C1 segment of cervical spinal cord (tissue), 14 donors: ENCODE measurements at places on chromosomes 7 and 10.

DNA sequence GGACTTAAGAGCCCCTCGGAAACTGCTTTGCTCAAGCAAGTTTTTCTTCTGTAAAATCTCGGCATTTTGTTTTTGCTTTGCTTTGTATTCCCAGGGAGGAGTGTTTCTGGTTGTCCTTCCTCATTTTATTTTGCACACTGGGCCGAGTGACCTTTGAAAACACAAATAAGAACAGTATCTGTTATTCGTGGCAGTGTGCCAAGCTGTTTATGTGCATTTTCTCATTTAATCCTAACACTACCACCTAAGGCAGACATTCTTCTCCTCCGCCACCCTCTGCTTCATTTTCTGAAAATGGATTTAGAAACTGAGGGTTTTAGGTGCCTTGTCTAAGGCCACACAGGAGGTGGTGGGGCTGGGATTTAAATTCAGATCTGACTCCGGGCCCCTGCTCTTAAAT is 218.5 kb downstream of the TCF7L2 start:
- no peak for DNase-seq

DNA sequence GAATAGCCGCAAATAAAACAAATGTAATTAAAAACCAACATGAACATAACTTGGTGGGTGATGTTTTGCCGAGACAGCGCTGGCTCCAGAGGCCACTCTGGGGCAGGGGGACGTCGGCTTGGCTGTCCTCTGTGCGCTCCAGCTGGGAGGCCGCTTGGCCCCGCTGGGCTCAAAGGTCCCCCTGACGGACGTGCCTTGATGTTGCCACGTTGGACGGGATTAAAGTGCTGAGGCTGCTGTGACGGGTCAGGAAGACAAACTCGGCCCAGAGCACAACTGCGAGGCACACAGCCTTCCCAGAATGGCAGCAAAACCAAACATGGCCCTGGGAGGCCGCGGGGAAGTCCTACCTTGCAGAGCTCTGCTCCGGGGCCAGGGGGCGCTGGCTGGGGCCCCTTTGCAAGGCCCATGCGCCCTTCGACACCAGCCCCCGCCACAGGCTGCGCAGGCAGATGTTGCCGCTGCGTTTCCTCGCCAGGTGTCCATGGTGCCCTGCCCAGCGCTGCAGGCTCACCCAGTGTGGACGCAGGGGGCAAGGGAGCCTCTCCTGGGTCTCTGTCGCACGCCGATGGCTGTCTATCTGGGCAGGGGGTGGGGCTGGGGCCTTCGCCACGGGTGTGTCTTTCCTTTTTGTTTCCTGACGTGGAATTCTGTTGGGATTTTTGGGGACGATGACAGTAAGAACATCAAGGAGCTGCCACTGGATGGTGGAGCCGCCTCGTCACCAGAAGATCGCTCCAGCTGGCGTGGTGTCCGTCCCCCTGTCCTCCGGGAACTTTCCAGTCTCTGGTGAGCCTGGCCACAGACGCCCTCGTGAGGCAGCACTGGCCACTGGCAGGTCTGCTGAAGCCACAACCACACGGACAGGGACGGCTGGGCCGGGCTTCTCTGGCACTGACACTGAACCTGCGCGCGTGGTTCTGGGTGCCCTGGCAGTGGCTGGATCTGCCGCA is 99.6 kb upstream of the DIP2C start:
- peak; percentile 65 for DNase-seq

- DNase-seq, result no peak
Observed at GRCh38 chr7:132394283-132395198, 181.7 kb downstream of the PLXNA4 start.

DNA sequence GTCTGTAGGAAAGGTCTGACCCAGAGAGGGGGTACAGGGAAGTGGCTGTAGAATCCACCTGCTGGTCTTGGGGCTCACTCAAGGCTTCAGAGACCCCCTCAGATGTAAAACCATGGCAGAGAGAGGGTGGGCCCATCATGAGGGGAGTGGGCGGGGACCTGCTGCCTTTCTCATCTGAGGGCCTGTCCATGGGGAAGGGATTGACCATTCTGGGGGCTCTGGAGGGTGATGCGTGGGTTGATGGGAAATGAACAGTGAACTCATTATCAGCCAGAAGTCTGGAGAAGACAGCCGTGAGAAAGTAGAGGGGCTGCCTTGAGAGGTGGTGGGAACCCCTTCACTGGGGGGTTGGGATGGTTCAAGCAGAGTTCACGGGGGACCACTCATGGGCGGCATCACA is 66.8 kb downstream of the MINDY4 start:
- DNase-seq, result no peak

DNA sequence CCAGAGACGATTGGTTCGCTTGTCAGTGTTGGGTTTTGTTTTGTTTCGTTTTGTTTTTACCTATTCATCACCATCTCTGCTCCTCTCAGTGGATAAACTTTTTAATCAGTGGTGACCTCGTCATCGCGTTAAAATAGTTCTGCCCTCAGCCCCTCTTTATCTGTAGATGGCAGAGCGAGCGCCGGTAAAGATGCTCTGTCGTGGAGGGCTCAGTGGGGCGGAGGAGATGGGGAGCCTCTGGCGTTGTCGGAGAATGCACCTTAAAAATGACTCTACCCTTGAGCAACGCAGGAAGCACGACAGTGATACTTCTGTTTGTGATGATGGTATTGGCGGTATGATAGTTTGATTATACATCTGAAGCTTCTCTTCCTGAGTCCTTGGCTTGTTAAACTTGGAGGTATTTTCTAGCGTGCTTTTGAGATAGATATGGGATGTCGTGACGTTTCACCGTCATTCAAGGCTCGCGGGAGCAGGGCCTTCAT is 554 bp downstream of the CSGALNACT2 start:
- peak; percentile 52 for DNase-seq

GRCh38 chr10:34998940-34999339 is 91.2 kb downstream of the CUL2 start:
- no peak for DNase-seq

GRCh38 chr10:102009801-102010425 is 46.1 kb downstream of the ARMH3 start:
- no peak for DNase-seq

DNA sequence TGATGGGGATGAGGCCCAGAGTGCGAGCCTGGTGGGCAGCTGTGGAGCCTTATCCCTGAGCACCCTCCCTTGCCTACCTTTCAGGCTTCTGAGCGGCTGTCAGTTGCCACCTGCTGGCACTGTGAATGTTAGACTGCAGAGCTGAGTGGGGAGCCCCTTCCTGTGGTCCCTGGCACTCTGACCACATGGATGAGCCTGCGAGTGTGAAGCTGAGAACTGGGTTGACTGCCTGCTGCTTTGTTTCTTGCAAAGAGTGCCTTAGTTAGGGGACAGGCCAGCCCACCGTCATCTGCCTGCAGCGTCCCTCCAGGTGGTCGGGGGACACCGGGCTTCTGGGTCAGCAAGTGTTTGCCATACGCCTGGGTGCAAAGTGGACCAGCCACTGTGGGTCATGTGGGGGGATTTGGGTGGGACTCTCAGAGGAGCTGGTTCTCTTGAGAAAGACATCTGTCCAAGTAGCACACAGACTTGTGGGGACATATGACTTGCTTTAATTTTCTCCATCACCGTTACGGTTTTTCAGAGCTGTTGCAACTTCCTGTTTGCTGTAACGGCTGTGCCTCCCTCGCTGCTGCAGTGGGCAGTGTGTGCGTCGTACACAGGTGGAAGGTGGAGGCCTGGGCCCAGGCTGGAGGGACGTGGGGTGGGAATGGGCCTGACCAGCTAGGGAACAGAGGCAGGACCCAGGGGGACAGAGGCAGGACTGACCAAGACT is 13.7 kb downstream of the INPP5A start:
- no peak for DNase-seq

DNA sequence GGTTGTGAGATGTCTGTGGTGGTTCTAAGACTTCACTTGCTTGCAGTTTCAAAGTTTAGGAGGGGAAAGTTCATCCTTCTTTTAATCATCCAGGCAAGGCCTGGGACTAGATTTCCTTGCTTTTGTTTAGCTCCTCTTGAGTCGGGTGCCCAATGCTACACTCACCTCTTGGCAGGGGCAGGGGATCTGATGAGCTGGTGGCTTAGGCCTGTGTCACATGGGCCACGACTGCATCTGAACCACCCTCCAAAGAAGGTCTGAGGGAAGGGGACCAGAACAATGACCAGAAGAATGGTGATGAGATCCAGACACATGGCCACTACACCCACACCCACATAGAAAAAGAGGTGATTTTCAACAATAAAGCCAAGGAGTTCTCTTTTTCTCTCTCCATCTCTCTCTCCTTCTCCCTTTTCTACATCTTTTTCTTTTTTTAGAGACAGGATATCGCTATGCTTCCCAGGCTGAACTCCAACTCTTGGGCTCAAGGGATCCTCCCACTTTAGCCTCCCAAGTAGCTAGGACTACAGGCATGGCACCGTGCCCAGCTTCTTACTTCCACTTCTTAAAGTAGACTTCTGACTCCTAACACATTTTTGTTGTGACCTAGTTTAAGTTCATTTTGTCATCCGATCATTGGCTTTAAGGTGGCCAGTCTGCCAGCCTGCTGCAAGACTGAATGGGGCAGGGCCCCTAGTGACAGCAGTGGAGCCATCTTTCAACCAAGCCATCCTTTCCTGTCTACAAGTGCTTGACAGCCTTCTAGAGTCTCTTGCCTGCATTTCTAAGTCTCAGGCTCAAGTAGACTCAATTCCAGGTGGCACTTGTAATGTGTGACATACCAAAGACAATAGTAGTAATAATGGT is 350.9 kb downstream of the RNLS start:
- no peak for DNase-seq

DNA sequence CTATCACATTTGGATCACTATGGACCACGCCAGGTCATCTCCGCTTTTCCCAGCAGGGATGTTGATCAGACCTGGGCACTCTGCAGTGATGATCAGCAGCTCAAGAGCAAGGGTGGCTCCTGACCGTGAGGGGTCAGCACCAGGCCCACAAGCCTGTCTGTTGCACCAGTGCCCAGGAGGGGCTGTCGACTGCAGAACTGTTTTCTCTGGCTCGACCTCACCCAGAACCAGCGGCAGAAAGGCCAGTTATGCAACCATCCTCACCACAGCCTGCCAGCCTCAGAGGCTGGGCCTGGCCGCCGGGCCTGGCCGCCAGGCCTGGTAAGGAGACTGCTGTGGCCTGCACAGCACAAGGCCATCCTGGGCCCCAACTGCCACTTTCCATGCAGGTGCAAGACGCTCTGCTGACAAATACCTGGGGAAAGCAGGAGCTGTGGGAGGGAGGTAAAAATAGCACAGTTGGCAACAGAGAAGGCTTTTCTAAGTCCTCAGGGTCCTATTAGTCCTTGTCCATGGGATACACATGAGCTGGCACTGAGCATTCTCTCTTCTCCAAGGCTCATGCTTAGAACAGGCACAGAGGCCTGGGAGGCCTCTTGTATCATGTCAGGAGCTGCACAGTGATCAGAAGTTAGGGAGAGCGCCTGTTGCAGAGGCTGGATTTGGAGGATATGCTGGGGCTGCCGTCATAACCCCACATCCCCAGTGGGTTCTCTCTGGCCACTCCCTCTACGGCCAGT is 17.5 kb downstream of the KCNMA1 start:
- DNase-seq, result no peak

DNA sequence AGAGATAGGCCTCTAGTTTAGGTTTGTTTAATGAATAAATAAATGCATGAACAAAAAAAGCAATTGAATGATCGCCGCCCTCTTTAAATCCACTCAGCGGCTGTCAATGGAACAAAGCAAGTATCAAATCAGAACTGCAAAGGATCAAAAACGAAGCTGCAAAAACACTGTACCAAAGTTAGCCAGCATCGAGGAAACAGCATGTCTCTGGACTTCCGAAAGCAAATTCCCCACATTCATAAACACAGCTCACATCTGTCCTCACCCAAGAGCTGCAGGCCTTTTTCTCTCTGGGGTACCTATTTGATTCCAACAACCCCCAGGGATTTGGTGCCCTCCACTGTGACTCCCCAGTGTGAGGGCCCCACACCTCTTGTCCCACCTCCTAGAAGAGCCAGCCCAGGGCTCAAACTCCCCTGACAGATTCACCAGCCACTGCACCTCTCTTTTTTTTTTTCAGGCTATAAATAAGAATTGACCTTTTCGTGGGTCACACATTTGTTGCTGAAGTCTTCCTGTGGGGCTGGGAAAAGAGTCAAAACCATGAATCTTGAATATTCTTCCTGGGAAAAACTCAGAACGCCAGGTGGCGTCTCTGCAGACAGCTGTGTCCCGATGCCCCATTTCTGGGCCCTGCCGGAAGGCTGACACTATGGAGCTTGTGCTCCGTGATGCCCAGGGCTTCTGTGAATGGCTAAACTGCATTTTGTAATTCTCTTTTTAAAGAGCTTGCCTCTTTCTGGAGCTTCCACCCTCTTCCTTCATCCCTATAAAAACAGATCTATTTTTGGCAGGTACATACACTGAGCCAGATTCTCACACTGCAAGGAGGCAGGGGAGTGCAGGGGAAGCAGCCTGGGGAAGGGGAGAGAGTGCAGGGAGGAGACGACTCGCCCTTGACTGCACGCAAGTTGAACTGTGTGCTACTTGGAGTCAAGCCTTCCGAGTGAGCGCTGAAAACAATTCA is 51.7 kb downstream of the HSPA12A start:
- DNase-seq, result no peak

DNA sequence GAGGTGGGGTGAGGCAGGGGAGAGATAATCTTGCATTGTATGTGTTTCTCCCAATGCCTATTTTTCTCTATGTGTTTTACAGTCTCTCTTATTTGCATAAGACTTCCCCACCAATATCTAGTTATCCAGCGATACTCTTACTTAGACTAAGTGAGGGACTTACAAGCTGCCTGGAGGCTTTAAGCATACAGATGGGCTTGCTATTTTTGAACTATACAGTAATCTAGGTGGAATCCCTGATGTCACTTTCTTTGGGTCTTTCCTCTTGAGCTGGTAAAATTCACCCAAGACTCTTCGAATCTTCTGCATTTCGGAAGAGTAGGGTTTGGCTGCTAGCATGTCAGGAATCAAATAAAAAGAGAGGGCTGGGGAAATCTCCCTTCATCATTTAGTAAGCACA is 76.6 kb downstream of the NDUFB2 start:
- DNase-seq, result no peak

DNA sequence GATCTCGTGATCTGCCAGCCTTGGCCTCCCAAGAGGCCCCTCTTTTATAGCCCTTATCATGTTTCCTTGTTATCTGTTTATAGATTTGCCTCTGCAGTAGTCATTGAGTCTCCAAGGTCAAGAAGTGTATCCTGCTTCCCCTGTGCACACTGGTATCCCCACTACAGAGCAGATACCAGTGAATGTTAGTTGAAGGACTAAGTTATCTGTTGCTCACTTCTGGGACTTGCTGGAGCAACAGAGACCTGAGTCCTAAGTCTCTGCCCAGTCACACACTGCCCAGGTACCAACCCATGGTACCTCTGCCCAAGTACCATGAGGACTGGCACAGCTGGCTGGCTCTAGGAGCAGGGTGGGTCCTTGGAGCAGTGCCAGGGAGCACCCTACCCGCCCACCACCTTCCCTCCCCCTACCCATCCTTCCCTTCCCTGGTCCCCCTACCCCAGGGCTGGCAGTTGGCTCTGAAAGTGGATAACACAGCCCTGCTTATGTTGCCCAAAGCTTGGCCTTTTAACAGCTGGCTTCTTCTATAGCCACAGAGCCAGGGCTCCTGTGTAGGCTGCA is 26.5 kb upstream of the PDCD4 start:
- DNase-seq, result no peak

DNA sequence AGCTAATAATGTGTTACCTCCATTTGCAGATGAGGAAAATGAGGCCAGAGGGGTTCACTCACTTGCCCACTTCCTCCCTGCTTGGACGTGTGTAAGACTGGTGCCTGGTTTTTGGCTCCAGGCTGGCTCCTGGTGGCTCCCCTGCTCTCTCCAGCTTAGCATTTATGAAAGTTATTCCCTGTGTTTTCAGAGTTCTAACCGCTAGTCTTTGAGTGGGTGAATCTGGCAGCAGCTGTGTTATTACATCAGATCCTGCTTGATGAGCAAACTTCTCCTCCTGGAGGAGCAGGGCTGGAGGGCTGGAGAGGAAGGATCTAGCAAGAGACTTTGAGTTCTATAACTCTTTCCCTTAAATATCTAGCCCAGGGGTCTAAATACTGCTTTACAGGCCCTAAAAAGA is 80.9 kb upstream of the AGBL3 start:
- DNase-seq, result no peak
